PC-9 (cell line): ENCODE measurements at places on chromosomes 3 and 15.

DNA sequence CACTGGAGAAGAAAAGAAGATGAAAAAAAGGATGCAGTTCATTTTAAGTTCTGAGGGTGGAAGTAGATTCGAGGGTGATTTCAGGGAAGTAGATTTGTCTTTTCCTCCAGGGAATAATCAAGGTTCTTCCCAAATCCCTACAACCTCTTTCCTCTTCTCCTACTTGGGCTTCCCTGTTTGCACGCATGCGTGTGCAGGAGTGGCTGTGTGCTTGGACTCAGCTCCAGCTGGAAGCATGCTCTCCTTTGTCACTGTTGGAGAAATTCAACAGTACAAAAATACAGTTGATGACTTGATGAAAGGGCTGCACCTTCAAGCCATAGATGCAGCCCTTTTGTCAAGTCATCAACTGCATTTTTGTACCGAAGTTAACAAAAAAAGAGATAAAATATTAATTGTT, 3.8 kb downstream of the OR5K2 start:
- DNase-seq, result no peak

DNA sequence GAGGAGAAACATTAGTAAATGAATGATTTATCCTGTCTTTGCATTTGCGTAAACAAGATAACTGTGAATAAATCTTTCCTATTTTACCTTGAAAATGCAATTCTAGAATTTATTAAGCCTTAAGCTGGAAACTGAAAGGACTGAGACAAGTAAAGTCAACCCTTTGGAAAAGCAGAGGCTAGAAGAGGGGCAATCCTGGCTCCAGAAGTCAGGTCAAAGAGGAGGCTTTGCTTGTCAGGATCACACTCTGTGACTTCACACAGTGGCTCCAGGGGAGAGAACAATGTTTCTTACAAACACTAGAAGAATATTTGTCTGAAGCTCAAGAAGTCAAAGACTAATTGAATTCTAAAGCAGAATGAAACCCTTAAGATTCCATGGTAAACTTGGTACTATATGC, 530.4 kb downstream of the NAALADL2 start:
- DNase-seq, result no peak

DNA sequence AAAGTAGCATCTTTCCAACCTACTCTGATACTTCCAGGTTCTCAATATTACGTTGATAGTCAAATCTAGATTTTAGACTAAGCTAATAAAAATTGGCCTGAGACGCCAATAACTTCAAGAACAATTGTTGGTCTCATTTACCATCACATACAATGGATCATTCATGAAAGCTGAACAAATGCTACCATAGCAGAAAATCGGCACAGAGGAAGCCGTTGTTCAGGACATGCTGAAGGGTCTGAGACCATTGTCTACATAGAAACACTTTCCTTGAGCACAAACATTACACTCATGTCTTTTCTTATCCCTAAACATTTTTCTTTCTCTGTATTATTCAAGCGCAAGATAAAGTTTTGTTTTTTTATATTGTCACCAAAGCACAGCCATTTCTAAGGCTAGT, 37.2 kb upstream of the FHIT start:
- no peak for DNase-seq

GRCh38 chr15:80289528-80290495, 37.8 kb upstream of the CTXND1 start:
- no peak for DNase-seq

DNA sequence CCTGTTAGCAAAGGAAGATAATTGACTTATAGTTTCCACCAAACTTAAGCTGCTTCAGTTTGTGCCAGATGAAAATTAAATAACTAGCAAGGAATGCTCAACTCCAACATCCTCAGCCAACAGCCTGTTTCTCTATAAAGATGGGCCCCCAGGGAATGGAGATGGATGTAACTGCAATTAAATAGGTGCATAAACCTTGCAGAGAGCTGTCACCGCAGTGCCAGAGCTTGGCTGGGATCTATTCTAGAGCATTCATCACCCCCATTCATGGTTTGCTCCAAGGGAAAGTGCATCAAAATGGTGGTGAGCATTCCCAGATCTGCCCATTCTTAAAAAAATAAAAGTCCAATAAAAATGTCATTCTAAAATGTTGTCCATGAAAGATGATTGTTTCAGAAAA, 19.7 kb upstream of the RORA start:
- DNase-seq, result no peak

DNA sequence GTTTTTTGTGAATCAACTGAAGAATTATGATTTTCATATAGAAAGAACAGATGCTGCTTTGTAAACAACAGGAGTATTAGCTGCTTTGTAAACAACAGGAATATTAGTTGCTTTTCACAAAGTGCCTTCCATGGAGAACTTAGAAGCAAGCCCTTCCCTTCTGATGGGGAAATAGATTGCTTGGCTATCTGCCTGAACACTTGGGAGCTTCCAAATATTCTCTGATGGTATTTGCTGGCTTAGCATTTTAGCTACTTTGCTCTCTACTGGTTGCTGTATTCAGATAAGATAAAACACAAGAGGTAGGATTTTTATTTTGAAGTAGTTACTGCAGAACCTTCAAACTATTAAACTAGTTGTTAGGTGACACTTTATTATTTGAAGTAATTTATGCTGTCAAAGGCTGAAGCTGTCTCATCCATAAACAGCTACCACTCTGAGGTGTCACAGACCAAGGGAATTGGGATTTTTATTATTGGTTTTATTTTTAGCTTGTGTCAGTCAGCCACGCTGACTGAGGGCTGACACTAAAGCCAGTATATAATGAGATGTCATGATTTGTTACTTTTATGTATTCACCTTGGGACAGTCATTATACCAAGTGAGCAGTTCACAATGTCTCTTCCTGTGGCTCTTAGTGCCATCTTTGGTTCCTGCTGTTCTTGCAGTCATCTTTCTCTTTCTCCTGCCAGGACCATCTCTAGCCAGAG, 50.0 kb downstream of the ZIC1 start:
- DNase-seq, result no peak

DNA sequence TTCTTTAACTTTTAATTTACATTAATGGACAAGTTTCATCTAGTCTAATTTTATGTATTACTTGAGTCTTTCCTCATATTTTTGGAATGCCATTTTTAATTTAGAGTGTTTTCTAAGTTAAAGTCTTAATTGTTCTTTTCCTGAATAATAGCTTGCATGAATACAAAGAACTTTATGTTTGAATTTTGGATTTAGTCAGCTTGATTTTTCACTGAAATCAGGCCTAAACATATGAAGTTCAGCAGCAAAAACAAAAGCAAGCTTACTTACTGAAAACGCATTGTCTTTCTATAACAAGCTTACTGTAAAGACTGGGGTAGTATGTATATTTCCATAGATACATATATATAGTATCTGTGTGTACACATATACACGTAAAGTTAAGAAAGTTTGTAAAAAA, 126.0 kb downstream of the ZBTB20 start:
- DNase-seq, result no peak

DNA sequence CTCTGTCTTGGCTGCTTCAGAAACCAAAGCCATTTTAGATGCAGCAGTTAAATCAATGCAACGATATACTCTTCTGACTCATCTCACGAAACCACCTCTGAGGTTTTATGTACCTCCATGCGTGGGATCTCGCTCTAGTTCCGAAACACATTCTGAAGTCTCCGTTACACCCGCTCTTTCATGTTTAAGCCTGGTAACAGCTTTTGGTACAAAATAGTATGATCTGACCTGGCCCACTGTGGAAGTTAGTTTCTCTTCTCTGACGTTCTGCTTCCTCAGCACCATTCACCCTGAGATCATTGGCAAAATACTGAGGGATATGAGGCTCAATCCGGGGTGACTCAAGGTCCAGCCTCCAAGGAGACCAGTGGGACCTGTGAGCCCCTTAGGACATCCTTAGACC, 121.9 kb downstream of the TMEM266 start:
- DNase-seq, result no peak

- no peak for DNase-seq
These were observed 58.9 kb downstream of the GASK1A start for GRCh38 chr3:43038010-43038409.

DNA sequence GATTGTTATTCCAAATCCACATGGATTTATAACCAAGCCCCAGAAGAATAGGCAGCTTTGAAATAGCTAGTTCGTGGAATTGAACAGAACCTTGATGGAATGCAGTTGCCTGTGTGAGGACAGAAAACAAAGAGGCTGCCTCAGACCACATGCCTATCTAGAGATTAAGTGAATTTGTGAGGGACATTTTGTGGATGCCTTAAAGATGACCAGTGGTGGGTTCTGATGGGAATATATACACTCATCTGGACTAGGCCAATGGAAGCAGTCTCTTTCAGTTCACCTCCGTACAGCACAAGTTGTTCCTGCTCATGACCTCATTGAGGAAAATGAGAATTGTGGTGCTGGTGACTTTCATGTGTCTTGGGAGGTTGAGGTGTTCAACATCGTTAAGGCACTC, 63.2 kb upstream of the PYDC2 start:
- DNase-seq, result no peak

GRCh38 chr3:190548031-190548656, 34.3 kb downstream of the IL1RAP start:
- DNase-seq, result no peak

- DNase-seq, result no peak
These were observed 85.2 kb downstream of the KBTBD8 start for GRCh38 chr3:67083277-67083676.

DNA sequence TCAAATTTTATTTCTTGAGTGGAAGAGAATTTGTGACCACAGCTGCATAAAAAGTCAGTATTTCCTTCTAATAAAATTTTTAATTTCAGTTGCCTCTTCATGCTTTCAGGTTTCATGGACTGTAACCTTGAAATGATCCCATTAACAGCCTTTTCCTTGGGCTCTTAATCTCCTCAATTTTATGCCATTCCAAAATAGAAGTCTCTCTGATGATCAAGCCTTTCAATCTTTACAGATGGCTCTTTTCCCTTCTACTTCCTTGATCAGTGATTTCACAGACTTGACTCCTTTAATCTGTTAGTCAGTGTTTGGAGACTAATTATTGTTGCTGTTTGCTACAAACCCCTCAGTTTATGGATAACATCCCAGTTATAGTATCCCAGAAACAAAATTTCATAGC, 11.9 kb downstream of the TSC22D2 start:
- DNase-seq, result no peak
